ENCODE measurements at places on chromosomes 2 and 18.

- DNase-seq: no peak
Measured at GRCh38 chr2:46334389-46335271, 37.4 kb downstream of the EPAS1 start.

DNA sequence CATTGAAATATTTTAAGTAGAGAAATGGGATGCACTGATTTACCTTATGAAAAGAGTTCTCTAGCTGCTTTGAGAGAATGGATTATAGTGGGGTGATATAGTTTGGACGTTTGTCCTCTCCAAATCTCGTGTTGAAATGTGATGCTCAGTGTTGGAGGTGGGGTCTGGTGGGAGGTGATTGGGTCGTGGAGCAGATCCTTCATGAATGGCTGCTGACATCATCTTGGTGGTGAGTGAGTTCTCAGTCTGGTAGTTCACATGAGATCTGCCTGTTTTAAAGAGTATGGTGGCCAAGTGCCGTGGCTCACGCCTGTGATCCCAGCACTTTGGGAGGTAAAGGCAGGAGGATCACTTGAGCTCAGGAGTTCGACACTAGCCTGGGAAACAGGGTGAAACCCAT is 58.7 kb upstream of the SH3RF3 start:
- no peak for DNase-seq

DNA sequence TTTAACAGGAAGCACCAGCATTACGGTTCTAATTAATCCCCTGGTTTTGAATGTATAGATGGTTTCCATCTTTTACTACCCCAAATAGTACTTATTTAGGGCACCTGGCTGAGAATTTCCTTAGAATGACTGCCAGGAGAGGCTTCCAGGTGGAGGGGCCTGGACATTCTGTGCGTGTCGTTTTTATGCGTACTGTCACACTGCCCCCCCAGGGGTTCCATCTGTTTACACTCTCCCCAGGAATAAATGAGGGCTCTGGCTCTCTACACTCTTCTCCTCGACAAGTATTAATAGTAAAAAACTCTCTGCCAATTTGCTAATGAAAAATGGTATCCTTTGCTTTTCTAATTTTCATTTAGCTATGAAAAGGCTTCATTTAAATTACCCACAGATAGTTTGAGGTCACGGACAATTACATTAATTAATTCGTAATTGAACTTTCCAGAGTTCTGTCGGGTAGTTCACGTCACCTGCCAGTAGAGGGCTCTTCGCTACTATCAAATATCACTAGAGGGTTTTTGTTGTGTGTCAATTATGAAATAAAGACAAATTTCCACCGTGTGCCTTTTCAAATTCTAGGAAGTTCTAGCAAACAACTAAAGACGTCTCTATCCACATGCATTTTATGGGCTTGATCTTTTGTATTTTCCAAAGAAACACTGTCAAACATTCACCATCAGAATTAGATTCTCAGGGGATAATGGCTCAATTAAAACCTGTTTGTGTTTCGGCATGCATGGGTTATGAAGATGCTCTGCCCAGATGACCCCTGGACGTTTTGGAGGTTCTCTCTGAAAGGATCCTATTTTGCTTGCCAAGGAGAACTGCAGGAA is 88.8 kb upstream of the ASB18 start:
- peak; percentile 27 for DNase-seq

DNA sequence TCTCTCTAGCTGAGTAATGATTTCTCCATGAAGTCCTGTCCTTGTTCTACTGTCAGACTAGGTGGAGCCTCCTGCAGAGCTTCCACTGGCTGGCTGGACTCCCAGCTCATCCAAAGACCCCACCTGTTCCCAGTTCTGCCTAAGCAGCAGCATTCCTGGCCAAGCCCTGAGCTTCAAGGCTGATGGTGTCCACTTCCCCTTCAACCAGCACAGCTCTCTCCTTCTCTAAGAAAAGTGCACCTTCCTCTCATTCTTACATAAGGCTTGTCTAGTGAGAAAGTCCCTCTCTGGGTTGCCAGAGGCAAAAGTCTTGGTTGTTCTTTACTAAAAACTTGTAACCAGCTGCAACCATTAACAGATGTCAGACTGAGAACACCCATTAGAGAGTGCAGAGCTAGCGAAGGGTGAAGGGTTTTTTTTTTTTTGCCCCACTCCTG is 58.9 kb downstream of the CXCR4 start:
- DNase-seq: no peak

DNA sequence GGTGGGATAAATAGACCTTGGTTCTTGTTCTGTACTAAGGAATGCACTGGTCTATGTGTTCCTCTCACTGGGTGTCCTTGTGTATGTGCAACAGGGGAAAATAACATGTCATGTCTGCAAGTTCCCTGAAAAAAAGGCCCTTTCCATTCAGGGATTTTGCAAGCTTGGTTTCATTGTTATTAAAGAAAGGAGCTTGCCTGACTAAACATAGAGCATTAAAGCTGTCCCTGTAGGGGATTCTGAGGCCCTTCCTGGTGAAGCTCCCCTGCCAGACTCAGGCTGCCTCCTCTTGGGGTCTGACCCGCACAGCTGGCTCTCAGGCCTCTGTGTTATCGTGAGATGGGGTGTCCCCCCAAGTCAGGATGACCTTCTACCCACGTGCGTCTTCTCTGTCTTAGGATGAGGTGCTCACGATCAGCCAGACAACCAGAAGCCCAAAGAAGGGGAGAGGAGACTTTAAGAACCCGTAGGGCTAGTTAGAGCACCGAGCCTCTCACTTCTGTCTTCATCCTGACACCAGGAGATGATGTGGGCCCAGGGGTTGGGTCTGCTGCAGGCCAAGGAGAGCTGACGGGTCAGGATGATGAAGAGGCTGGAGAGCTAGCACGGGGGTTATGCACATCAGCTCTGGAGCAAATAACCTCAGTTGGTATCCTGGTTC is 21.2 kb downstream of the CAPG start:
- DNase-seq: no peak

DNA sequence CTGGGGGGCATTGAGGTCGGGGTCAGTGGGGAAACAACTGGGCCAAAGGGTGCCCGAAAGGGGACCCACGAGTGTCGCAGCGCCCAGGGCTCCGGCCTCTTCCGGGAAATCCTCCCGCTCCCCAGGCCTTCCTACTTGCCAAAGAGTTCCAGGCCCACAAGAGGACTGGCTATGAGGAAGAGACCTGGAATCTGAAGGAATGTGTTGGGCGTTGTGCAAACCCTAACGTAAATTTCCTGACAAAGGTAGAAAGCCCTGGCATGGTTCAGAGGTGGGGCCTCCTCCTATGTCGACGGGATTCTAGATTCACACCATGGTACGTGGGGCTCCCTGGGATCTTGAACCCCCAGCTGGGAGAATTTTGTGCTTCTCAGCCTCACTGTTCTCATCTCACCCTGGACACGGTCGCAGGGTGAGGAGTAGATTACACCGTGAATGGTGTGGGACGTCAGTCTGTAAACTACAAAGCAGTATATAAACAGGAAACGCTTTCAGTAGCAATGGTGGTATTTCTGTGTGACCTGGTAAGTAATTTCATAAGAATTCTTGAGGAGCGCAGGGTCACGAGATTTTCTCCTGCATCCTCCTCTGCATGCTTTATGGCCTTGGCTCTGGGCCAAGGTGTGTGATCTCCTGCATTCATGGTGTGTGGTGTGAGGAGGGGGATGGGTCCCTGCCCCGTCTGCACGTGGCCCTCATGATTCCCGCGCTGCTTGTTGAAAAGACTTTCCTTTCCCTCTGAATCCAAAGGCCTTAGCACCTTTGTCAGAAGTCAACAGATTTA is 868 bp downstream of the HSBP1L1 start:
- DNase-seq: no peak

DNA sequence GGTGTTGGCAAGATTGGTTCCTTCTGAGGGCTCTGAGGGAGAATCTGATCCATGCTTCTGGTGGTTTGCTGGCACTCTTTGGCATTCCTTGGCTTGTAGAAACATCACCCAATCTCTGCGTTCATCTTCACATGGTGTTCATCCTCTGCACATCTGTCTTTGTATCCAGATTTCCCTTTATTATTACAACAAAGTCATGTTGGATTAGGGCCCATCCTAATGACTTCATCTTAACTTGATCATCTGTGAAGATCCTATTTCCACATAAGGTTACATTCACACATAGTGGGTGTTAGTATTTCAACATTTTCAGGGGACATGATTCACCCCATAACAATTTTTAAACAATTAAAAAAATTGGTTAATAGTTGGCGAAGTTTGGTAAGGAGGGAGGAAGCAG is 177.4 kb upstream of the CWC22 start:
- no peak for DNase-seq

GRCh38 chr18:34729264-34729663 is 19.2 kb downstream of the DTNA start:
- DNase-seq: no peak

- no peak for DNase-seq
Measured at GRCh38 chr2:42998721-42999120, 206.3 kb upstream of the HAAO start.

- no peak for DNase-seq
Measured at GRCh38 chr2:190470256-190470826, 62.2 kb downstream of the MFSD6 start.

- no peak for DNase-seq
Measured at GRCh38 chr2:83016343-83017110, 1442.6 kb downstream of the SUCLG1 start.

DNA sequence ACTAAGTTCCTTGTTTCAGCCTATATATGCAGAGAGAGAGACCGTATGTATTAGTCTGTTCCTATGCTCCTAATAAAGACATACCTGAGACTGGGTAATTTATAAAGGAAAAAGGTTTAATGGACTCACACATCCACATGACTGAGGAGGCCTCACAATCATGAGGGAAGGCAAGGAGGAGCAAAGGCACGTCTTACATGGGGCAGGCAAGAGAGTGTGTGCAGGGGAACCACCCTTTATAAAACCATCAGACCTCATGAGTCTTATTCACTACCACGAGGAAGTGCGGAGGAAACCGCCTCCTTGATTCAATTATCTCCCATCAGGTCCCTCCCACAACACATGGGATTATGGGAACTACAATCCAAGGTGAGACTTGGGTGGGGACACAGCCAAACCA is 73.8 kb downstream of the TMEM18 start:
- no peak for DNase-seq

- no peak for DNase-seq
Measured at GRCh38 chr18:45802814-45803492, 22.5 kb upstream of the SIGLEC15 start.

DNA sequence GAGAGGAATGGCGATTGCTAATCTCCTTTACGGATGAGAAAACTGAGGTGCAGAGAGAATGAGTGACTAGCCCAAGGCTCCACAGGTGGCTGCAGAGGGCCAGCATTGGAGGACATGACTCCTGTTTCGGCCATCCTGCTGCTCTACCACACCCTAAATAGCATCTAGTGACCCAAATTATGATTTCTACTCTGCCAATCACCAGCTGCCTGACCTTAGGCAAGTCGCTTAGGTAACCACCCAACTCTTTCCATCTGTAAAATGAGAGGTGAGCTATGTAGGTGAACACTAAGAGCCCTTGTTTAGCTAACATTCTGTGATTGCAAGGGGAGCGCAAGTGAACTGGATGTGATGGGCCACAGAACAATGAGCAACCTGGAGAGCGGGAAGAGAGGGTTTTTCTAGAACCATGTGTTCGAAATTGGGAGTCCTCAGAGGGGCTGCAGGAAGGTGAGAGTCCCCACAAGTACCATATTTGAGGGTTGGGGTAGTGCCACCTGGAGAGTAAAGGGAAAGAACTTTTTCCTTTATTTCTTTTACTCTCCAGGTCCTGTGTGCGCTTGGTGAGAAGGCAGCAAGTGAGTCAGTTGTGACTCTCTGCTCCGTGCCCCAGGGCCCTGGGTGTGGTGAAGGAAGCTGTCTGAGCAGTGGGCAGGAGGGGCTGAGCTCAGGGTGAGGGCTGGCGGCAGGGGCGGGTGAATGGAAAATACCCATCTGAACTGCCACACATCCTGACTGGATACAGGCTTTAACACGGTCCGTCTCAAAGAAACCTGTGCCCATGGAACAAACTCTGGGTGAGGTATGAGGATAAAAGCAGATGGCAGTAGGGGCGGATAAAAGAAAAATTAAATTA is 2.4 kb downstream of the CYP27C1 start:
- DNase-seq: no peak

All from neuronal stem cell (in vitro differentiated cells).